ENCODE measurements at places on chromosomes 1 and 21.

DNA sequence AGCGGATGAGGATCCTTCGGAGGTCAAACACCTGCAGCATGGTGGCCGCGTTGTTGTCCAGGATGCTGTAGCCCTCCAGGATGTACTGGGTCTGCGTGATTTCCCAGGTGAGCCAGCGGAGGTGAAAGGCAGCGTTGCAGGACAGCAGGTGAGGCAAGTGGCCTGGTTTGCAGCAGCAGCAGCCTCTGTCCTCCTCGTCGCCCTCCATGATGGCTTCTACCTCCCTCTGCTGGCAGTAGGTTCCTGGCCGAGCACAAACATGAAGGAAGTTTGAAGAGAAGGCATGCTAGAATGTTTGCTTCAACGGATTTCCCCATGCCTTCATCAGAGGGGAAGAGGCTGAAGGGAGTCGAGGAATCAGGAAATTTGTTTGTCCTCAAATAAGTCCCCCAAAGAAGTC is 74.7 kb downstream of the NTPCR start:
- DNase-seq, result no peak

DNA sequence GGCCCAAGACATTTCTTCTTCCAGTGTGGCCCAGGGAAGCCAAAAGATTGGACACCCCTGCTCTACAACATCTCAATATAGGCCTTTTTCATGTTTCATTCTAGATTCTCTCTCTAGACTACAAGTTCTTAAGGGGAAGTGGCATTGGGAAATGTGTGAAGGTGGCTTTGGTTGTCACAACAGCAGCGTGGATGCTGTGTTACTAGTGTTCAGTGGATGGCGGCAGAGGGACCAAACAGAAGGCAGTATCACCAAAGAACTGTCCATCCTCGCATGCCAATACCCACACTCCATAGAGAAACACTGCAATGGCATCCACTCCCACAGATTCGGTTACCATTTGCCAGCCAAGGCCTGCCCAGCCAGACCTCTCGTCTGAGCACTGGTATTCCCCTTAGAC is 24.3 kb upstream of the IFNAR2 start:
- DNase-seq, result no peak

DNA sequence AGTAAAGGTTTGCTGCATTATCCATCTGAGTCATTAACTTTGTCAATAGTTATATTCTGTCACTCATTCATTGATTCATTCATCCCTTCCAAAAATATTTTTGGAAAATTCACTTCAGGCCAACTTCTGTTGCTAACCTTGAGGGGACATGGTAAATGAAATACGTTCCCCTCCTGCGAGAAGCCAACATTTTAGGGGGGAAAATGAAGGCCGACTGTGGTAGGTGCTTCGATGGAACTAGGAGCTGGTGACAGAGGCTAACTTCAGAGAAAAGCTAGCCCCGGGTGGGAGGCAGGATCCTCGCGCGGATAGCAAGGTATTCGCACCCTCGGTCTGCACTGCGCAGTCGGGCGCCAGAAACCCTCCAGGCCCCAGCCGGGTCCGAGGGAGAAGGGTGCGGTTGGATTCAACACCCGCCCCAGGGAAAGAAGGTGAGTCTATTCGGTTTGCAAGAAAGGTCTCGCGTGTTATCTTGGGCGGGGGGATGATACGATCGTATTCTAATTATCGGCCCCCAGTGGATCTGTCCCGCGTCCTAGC is 646 bp upstream of the RRP15 start:
- DNase-seq, result peak; percentile 36

GRCh38 chr21:41662161-41662560 is 104.7 kb downstream of the RIPK4 start:
- no peak for DNase-seq

- DNase-seq, result peak; percentile 63
Observed at GRCh38 chr1:226870401-226871279, at the start of gene PSEN2. TSS of gene PSEN2 (plus strand) at chr1:226870616. CDS start at chr1:226881908, 11,292 bp downstream.

Measured in head of caudate nucleus (tissue), 42 donors.